ENCODE measurements at places on chromosomes 11 and 22.

GRCh38 chr11:83909579-83910534 is 623.7 kb upstream of the CCDC90B start:
- no peak for DNase-seq

- no peak for DNase-seq
These were observed 32.2 kb downstream of the ELMOD1 start for GRCh38 chr11:107623183-107623582.

- DNase-seq: no peak
These were observed 137.4 kb upstream of the LARGE1 start for GRCh38 chr22:34057726-34058125.

- no peak for DNase-seq
These were observed at the start of gene FAM180B for GRCh38 chr11:47586098-47586855. Gene FAM180B, plus strand, starts transcription at chr11:47586678. Its CDS starts 91 bp downstream, at chr11:47586769.

DNA sequence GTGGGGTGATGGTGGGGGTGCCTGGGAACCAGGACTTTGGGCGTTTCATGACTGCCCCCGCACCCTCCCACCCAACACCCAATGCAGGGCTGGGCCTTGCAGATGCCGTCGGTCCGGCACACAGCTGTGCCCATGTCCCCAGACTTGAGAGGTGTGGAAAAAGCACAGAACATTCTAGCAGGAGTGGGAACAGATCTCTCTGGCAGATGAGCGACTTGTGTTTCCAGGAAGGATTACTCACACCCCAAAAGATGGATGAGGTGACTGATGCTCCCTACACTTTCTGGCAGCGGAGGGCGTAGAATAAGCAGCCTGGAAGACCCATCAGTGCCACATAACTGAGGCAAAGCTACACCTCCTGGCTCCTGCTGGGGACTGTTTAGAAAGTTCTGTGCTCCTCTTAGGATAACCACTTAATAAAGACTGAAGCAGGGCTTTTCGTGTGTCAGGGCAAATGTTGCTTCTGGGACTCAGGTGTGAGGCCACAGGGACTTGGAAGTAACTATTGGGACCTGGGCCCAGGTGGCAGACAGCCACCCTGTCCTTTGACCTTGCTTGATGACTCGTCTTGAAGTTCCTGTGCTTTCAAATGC is 24.2 kb downstream of the FBLN1 start:
- no peak for DNase-seq

GRCh38 chr22:22920910-22921550 is 33.4 kb downstream of the IGLL5 start:
- DNase-seq: no peak

- DNase-seq: no peak
These were observed 845 bp downstream of the RBM7 start for GRCh38 chr11:114401311-114401710.

DNA sequence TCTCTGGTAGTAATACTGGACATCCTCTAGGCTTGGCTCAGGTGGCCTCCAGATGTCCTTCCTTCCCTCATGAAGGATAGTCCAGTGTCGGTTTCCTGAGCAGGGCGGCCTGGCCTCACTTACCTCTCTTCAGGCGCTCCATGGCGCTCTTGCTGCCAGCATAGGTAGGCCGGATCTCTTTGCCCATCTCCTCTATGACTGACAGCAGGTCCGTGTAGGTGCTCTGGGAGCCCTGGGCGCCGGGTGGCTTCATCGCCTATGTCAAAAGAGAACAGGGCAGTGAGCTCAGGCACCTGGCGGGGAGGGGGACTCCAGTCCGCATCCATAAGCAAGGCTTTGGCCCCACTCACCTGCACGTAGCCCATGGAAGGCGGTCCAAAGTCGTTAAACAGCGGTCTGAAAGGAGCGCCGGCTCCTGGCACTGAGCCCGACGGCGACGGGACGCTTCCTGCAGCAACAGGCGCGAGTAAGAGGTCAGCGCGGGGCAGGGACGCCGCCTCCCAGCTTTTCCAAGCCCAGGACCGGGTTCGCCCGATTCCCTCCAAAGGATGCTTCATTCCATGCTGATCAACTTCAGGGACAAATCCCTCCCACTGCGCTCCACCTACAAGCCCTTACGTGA is 609 bp downstream of the CDK2AP2 start:
- no peak for DNase-seq

- no peak for DNase-seq
These were observed 192.0 kb downstream of the BUD13 start for GRCh38 chr11:116580799-116581198.

GRCh38 chr11:57645689-57646085 is 4.0 kb downstream of the YPEL4 start:
- DNase-seq: no peak

DNA sequence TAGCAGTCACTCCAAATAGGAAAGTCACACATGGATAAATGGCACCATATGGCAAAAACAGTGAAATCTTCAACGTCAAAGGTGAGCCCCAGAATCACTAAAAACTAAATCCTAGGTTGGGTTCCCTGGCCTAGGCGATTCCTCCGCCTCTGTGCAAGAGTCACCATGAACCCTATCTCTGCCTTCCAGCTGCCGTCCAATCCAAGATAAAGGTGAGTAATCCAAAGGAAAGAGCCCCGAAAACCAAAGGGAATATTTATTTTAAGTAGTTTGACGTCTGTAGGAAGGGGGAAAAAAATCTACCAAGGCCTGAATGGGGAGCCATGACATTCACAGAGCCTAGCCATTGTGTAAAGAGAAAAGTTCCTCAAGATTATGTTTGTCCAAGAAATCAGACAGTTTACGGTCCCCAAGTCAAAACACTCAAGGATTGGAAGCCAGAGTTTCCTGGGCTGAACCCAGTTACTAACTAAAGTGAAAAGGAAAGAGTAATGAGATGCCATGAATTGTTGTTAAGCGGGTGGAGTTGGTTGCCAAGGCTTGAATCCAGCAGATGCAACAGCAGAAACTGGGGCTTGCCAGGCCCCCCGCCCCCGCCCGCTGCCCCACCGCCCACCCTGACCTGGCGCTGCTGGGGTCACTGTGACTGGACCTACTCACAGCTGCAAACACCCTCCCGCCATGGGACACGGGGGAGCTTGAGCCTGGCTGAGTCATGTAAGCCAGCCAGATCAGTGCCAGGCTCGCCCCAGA is 39.7 kb upstream of the ETS1 start:
- no peak for DNase-seq

- DNase-seq: no peak
These were observed 27.2 kb downstream of the CERK start for GRCh38 chr22:46710806-46711205.

DNA sequence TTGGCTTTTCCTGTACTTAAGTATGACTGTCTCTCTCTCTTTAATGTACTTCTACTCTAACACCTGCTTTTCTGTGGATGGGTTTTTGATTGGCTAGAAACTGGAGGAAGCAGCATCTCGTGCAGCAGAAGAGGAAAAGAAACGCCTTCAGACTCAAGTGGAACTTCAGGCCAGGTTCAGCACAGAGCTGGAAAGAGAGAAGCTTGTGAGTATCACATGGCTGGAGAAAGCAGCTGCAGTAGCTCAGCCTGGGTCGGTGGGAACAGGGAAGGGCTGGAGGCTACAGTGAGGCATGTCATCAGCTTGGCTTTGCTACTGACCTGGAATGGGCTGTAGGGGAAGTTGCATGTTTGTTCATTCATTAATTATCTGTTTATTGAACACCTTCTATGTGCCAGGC is 74.2 kb downstream of the SWAP70 start:
- DNase-seq: no peak

DNA sequence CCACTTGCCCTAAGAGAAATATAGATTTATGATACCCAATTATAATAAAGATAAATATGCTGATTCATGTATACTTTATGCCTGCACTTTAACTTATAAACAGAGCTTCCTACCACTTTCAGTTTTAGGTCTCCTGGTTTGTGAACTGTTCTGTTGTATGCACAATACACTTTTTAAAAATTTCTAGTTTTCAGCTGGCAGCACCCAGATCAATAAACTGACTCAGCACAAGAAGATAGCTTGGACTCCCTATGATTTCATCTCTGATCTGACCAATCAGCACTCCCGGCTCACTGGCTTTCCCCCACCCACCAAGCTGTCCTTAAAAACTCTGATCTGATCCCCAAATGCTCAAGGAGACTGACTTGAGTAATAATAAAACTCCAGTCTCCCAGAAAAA is 33.5 kb upstream of the FAM181B start:
- DNase-seq: no peak

- DNase-seq: no peak
These were observed 525.2 kb downstream of the OPCML start for GRCh38 chr11:133007027-133007584.

DNA sequence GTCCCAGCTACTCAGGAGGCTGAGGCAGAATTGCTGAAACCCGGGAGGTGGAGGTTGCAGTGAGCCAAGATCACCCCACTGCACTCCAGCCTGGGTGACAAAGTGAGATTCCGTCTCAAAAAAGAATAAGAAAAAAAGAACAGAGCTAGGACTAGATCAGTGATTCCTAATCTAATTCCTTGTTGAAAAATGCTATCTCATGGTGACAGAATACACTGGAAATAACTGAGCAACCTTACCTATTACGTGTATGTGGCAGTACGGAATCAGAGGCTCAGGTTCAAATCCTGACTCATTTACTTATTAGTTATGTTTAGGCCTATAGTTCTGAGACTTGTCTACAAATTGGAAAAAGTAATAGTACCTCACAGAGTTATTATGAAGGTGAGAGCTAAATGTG is 19.5 kb upstream of the RCE1 start:
- no peak for DNase-seq

- DNase-seq: no peak
These were observed 70.4 kb downstream of the GLYATL1 start for GRCh38 chr11:59009661-59010060.

DNA sequence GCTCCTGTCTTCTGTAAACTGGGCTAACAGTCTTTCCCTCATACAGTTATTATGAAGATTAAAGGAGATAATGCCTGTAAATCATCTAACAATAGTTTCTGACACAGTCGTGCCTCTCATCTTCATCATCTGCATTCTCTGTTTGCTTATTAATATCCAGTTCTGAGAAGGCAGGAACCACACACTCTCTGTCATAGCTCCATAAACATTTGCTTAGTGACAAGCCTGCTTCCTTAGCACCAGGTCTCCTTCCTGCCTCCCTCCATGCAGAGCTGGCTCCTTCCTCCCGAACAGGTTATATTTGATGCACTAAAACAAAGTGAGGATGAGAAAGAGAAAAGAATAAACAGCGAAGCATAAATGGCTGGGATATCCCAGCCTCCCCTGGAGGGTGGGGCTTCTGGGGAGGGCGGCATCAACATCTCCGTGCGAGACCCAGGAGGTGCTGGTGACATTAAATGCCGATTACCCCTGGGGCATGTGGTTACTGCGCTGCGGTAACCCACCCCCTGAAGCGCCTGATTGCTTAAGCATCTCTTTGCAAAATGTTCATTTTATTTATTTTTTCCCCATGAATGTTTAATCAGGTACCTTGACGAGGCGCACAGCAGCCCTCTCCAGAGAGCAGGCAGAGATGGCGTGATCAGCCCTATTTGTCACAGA is 404.9 kb downstream of the NXPE2 start:
- no peak for DNase-seq

DNA sequence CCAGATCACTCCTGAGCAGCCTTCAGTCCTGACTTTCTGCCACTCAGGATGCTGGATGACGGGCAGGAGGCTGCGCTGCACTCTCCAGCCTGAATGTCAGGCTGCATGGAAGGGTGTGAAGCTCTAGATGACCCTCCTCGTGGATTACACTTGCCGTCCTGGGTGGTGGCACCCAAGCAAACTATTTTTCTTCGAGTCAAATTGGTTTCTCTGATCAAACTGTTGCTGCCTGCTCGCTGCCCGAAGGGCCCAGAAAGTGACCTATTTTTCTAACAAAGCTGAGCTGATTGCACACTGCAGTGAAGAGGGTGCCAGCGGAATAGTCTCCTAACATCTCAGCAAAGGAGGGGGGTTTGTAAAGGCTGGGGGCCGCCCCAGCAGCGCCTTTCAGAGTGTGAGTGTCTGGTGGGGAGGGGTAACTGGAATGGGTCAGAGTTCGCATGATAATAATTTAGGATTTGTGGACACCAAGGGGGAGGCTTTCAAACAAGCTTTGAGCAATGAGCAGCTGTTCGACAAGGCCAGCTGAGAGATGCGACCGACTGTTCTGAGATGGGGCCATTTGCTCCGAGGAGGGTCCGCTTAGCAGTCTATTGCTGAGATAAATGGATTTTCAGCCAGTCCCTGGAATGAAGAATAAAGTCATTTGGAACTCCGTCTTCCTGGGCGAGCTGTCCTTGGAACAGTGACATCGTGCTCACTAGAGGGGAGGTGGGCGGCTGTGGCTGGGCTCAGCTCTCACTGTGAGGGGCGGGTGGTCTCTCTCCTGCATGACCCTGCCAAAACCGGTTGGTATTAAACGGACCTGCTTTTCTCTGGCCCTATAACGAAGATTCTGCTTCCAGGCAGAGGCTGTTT is 537.6 kb downstream of the BRD1 start:
- DNase-seq: no peak

- no peak for DNase-seq
These were observed 2.9 kb downstream of the MAPK12 start for GRCh38 chr22:50258361-50259292.

- DNase-seq: no peak
These were observed 12.0 kb upstream of the STK33 start for GRCh38 chr11:8605971-8606563.

- no peak for DNase-seq
These were observed 13.6 kb upstream of the OR5AS1 start for GRCh38 chr11:56013805-56014204.

GRCh38 chr11:110797453-110797852 is 85.2 kb upstream of the ARHGAP20 start:
- no peak for DNase-seq

GRCh38 chr11:11157185-11157584 is 195.9 kb downstream of the CSNK2A3 start:
- DNase-seq: peak; percentile 27
